HFFc6 (cell line): ENCODE measurements at places on chromosomes 1 and 21.

- DNase-seq = no peak
Measured at GRCh38 chr1:164971921-164972415, 384.5 kb downstream of the LMX1A start.

GRCh38 chr1:23555986-23556634 lies 3.2 kb downstream of the ID3 start:
- peak; percentile 88 for DNase-seq

DNA sequence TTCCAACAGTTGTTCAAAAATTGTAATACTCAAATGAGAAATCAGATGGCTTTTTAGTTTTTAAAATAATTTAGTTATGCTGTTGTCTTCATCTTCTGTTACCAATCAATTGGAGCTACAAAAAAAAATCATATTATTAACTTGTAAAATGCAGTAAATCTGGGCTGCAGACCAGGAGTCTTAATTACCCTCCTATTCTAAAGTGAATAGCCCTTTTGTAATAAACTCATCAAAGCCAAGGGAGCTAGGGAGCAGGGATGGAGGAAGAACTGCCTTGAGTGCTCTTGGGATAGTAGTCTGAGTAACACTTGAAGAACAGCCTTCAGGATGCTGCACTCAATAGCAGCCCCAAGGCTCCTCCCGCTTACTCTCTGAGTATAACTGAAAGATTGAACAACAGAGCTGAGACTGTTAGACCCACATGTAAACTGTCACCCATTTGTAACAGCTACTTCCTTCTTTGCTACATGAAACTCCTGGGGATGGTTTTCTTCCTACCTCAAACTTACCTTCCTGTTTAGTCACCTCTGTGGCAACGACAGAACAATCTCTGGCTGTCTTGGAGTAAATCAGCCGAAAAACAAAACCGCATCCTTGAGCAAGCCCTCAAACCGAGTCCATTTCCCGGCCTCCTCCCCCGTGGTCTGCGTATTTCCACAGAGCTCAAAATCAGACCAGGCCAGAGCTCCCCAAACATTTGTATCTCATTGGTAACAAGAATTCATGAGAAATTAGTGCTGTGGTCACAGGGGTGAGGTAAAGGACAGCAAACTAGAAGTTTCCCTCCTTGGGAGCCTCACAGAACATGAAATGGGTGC lies 55.9 kb downstream of the CD58 start:
- no peak for DNase-seq

GRCh38 chr1:43531107-43531905 lies 623 bp downstream of the PTPRF start:
- DNase-seq = no peak

GRCh38 chr1:99445486-99445885 lies 181.2 kb downstream of the PLPPR4 start:
- peak; percentile 28 for DNase-seq

DNA sequence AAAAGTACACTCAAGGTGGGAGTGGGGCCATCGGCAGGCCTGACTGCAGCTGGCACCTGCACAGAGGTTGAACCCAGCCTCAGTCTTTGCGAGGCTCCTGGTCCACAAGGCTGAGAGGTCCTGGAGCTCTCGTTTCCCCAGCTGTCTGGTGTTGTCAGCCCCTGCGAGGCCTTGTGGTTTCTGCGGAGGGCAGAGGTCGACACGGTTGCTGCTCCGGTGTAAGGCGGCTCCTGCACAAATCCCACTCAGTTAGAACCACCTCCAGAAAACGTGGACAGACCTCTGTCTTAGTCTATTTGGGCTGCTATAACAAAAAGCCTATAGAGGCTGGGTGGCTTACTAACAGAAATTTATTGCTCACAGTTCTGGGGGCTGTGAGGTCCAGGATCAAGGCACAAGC lies 5.8 kb downstream of the KIAA1614 start:
- no peak for DNase-seq

- no peak for DNase-seq
Measured at GRCh38 chr1:207239874-207240273, 81.6 kb upstream of the CD55 start.

DNA sequence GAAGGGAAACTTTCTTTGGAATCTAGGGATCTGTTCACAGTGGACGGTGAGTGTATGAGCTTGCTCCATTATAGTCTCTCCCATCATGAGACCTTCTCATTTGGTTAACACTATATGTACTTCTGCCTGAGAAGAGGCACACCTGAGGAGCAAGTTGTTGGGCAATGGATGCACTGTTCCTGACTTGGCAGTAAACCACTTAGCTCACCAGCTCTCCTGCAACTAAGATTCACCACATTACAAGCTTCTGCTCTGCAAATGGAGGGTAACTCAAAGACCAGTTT lies 10.2 kb downstream of the MACF1 start:
- no peak for DNase-seq

DNA sequence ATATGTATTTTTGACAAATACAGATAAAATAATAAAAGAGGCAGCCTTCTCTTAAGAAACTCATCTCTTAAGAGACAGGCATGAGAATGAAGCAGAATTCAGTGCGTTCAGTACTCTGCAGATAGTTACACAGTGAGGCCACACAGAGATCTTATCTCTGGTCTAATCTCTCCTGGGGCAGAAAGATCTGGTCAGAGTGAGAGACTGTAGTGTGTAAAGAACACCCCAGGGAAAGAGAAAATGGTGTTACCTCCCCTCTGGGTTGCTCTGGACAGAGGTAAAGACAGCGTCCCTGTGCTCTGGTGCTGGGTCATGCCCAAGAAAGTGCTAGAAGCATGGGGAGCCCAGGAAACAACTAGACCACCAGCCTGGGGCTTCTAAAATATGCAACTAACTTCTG lies 216.3 kb downstream of the SIPA1L2 start:
- no peak for DNase-seq

- DNase-seq = peak; percentile 3
Measured at GRCh38 chr1:206635978-206636345, 626 bp downstream of the DYRK3 start.

GRCh38 chr21:36724660-36725059 lies 25.7 kb downstream of the SIM2 start:
- no peak for DNase-seq
